ENCODE measurements at places on chromosomes 16 and 17. TPM values are rescaled to one million over a fixed set of nuclear protein-coding genes. Genes with fewer than 3 reads are reported as not detected.

The PCGF2 gene
- total RNA-seq, result 19.4 TPM

The RANGRF gene
- 27.2 TPM for total RNA-seq

The KRTAP9-8 gene
- total RNA-seq, result not detected

The KRTAP9-2 gene
- total RNA-seq, result not detected

The ABCC3 gene
- 190 TPM for total RNA-seq

The IFI35 gene
- 60.1 TPM for total RNA-seq

The C16orf74 gene
- 2.5 TPM for total RNA-seq

The DOC2B gene
- total RNA-seq, result 4.2 TPM

The CD19 gene
- 85.8 TPM for total RNA-seq

The GP1BA gene
- not detected for total RNA-seq

The MEOX1 gene
- total RNA-seq, result 2.6 TPM

The CFAP97D1 gene
- total RNA-seq, result not detected

The CALB2 gene
- total RNA-seq, result 3.6 TPM

The GINS2 gene
- total RNA-seq, result 10.7 TPM

The ENPP7 gene
- total RNA-seq, result not detected

The CD300A gene
- 5.6 TPM for total RNA-seq

The TNFRSF17 gene
- not detected for total RNA-seq

The TMEM100 gene
- 5.0 TPM for total RNA-seq

The SSTR5 gene
- 1.5 TPM for total RNA-seq

The HSF4 gene
- total RNA-seq, result 15.6 TPM

The SMIM36 gene
- total RNA-seq, result not detected

The DOK4 gene
- 209 TPM for total RNA-seq

The ABCC11 gene
- total RNA-seq, result not detected

The HP gene
- not detected for total RNA-seq

The MYL11 gene
- not detected for total RNA-seq

The KRT25 gene
- not detected for total RNA-seq

The NETO2 gene
- 2.6 TPM for total RNA-seq

The OR4D1 gene
- not detected for total RNA-seq

The C1QL1 gene
- total RNA-seq, result not detected

The SLC5A2 gene
- 0.94 TPM for total RNA-seq

The FSCN2 gene
- total RNA-seq, result 6.6 TPM

The COX6A2 gene
- not detected for total RNA-seq

The TOP2A gene
- total RNA-seq, result 15.8 TPM

The GRAPL gene
- total RNA-seq, result 11.7 TPM

The LPO gene
- total RNA-seq, result 2.3 TPM

The RNF227 gene
- total RNA-seq, result 5.1 TPM

The DECR2 gene
- total RNA-seq, result 32.2 TPM

The ZG16 gene
- 102 TPM for total RNA-seq

The ESRP2 gene
- total RNA-seq, result 15.7 TPM

The NR1D1 gene
- 20.9 TPM for total RNA-seq

The GLP2R gene
- total RNA-seq, result 7.4 TPM

The MYCBPAP gene
- not detected for total RNA-seq

The SLC35G6 gene
- not detected for total RNA-seq

The NACA2 gene
- not detected for total RNA-seq

The MMP28 gene
- 57.9 TPM for total RNA-seq

Measured in Peyer's patch (tissue), 4 donors.